ENCODE measurements at places on chromosomes 4 and X.

- no peak for DNase-seq
Measured at GRCh38 chr4:38924353-38924752, 56.7 kb downstream of the FAM114A1 start.

- peak; percentile 74 for DNase-seq
Measured at GRCh38 chrX:68832101-68832416, 3.2 kb downstream of the EFNB1 start.

DNA sequence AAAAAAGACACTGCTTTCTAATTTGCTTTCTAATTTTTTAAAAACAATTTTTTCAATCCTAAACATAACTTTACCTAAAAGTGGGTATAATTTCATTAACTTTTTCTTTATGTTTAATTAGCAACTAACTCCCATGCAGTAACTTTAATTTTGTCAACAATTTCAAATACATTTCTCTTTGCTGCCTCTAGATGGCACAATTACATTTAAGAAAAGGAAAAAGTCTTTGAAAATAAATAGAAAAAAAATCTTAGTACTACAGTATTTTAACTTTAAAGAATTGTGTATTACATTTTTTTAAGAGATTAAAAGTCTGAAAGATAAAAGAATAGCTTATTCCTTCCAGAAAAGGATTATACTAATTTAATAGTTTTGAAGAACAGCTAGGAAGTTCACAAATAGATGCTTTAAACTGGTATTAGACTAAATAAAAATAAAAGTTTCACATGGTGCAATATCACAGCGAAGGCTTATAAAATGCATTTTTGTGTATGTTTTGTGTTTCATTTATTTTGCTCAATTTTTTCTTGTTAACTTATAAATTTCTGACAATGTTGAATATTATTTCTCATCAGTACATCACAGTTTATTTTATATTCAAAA lies 105.1 kb downstream of the ADGRA3 start:
- peak; percentile 17 for DNase-seq

GRCh38 chrX:11040405-11040804 lies 70.7 kb upstream of the HCCS start:
- no peak for DNase-seq

- peak; percentile 61 for DNase-seq
Measured at GRCh38 chr4:150126201-150126863, 48.1 kb downstream of the DCLK2 start.

GRCh38 chr4:103915224-103915869 lies 195.6 kb upstream of the TACR3 start:
- peak; percentile 12 for DNase-seq

GRCh38 chrX:10507181-10507580 lies 113.2 kb downstream of the MID1 start:
- peak; percentile 69 for DNase-seq

DNA sequence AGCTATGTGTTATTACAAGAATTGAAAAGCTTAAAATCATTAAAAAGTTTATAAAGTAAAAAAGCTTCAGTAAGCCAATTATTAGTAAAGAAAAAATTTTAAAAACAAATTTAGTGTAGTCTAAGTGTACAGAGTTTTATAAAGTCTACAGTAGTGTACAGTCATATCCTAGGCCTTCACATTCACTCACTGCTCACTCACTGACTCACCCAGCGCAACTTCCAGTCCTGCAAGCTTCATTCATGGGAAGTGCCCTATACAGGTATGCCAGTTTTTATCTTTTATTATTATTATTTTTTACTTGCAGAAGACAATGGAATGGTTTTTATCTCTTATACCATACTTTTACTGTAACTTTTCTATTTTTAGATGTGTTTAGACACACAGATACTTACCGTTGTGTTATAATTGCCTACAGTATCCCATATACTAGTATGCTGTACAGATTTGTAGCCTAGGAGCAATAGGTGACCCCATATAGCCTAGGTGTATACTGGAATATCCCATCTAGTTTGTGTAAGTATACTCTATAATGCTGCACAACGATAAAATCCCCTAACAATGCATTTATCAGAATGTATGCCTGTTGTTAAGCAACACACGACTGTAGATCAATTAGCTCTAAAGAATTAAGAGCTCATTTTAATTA lies 230.7 kb downstream of the DCLK2 start:
- DNase-seq: peak; percentile 39

DNA sequence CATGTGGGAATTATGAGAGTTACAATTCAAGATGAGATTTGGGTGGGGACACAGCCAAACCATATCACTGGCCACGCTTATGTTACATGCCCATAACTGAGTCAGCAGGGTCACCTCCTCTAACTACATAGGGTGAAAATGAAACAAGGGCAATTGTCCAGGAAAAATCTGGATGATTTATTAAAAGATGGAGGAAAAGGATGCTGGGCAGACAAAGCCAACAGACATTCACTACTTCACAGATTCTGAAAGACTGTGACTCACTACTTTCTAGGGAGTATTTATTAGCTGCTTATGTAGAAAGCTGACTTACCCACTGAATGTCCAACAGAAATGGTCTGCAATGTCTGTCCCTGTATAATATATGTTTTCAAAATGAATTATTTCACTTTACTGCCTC lies 72.4 kb downstream of the APBB2 start:
- DNase-seq: peak; percentile 86

- DNase-seq: no peak
Measured at GRCh38 chr4:81399306-81400086, 72.2 kb downstream of the RASGEF1B start.

DNA sequence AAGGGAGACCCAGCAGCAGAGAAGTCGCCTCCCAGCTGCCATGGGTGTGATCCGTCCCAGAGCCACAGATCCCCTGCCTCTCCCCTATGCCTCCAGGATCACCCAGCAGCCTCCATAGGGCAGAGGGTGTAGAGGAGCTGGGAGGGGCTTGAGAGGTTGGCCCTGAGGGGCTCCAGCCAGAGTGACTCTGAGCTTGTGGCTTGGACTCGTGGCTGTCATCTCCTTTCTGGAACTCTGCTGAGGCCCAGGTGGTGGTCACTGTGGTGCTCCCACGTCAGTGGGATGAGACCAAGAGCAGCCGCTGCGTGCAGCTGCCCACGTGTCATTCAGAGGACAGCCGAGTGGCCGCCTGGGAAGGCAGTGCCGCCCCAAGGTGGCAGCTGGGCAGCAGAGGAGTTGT lies 4.2 kb downstream of the TACC3 start:
- DNase-seq: no peak

Measured in AG10803 (cell line).